ENCODE measurements at places on chromosomes 7 and 10. TPM values are rescaled to one million over a fixed set of nuclear protein-coding genes. Genes with fewer than 3 reads are reported as not detected.

ZNF727 gene
- total RNA-seq = 6.3 TPM

DNA sequence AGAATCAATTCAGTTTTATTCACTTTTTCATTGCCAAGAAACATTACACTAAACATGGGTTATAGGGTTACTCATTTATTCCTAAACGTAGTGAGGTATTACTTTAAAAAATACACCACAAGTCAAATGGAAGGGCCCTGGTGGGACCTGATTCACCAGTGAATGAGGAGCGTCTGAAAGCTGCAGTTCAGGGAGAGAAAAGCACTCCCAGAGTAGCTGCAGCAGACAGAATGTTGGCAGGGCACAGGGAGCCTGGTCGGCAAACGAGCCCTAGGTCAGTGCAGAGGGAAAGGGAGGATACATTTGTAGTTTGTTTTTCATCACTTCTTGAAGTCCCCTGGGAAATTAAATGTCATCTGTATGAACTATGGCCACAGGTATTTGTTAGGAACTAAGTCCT lies 361.7 kb upstream of the ETV1 start:
- no peak overlapping the region for H3K27ac ChIP-seq
- no peak for DNase-seq
- H3K4me3 ChIP-seq = no peak overlapping the region
- no peaks in the 10 kb centered on the region for H3K27me3 ChIP-seq
- H3K36me3 ChIP-seq = no peaks in the 10 kb centered on the region
- H3K4me1 ChIP-seq = no peaks in the 10 kb centered on the region

DNA sequence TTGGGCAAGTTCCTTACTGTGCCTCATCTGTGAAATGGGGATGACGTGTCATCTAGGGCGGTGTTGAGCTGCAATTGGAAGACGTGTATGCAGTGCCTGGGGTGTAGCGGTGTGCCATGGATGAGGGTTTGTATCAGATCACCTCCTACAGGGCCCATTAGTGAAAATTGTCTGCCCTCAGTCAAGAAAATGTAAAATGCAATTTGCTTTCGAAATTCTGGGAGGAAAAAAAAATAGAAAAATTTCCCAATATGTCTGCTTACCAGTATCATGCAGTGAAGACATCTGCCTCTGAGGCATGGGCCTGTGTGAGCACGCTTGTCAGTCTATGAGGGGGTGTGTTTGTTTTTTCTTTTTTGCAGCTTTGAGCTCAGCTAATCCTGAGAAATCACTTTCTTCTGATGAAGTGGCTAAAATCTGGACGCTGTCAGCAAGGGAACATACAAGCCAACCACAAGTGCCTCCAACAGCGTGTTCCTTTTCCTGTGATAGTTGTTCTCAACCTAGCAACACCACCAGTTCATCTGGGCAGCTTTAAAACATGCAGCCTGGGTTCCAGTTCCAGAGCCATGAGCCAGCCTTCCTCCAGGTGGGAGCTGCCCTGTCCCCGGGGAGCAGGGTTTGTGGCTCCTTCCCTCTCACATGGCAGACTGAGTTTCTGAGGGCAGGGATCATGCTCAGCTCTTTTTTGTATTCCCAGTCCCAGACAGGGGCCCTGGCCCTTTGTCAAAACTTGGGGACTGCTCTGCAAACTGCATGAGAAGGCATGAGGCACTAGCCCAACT lies 10.3 kb downstream of the FAM241B start:
- H3K36me3 ChIP-seq = no peaks in the 10 kb centered on the region
- H3K27me3 ChIP-seq = no peaks in the 10 kb centered on the region
- no peak overlapping the region for H3K27ac ChIP-seq
- H3K4me1 ChIP-seq = no peaks in the 10 kb centered on the region
- no peak for DNase-seq
- H3K4me3 ChIP-seq = no peak overlapping the region

- DNase-seq = no peak
- no peak overlapping the region for H3K4me3 ChIP-seq
- H3K36me3 ChIP-seq = no peaks in the 10 kb centered on the region
- H3K4me1 ChIP-seq = no peaks in the 10 kb centered on the region
- no peak overlapping the region for H3K27ac ChIP-seq
Observed at GRCh38 chr10:133072720-133073390, 14.9 kb upstream of the ADGRA1 start.

GRCh38 chr7:158023681-158024350 lies 563.8 kb downstream of the PTPRN2 start:
- H3K27me3 ChIP-seq = no peaks in the 10 kb centered on the region
- H3K4me1 ChIP-seq = no peaks in the 10 kb centered on the region
- H3K27ac ChIP-seq = no peak overlapping the region
- H3K4me3 ChIP-seq = no peak overlapping the region
- peak; percentile 34 for DNase-seq
